ENCODE measurements at places on chromosomes 6 and 20.

- H3K4me1 ChIP-seq = peaks cover 9% of the 10 kb centered on the region
- peaks cover 18% of the 10 kb centered on the region for H3K27me3 ChIP-seq
- H3K27ac ChIP-seq = no peak overlapping the region
- DNase-seq = no peak
- no peak overlapping the region for H3K4me3 ChIP-seq
- no peaks in the 10 kb centered on the region for H3K36me3 ChIP-seq
Measured at GRCh38 chr6:109304284-109305015, 77.8 kb downstream of the CD164 start.

DNA sequence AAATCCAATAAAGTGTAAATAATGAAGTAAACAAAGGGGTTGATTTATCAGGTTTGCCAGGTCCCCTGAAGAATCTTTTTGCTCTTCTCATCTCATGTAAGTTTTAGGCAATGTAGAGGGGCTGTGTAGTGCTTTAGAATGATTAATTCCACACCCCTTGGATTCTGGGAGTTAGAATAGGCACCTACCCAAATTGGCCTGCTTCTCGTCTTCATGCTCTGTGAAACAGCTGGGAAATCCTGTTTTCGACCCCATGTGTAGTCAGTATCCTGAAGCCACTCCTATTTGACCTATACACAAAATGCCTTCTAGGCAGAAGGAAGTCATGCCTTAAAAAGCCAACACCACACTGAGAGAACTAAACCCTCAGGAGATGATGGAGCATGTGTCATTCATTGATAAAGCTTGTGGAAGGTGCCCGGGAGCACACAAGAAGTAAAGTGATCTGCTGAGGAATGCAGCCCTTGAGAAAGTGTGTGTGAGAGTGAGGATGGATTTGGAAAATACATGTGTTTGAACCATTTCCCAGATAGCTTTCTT is 170.9 kb downstream of the KLHL32 start:
- DNase-seq = no peak
- peaks cover 8% of the 10 kb centered on the region for H3K4me1 ChIP-seq
- H3K4me3 ChIP-seq = no peak overlapping the region
- no peaks in the 10 kb centered on the region for H3K36me3 ChIP-seq
- no peak overlapping the region for H3K27ac ChIP-seq

GRCh38 chr6:119110601-119111548 is 32.4 kb upstream of the FAM184A start:
- H3K4me1 ChIP-seq = peaks cover 12% of the 10 kb centered on the region
- H3K4me3 ChIP-seq = no peak overlapping the region
- no peaks in the 10 kb centered on the region for H3K36me3 ChIP-seq
- no peaks in the 10 kb centered on the region for H3K27me3 ChIP-seq

DNA sequence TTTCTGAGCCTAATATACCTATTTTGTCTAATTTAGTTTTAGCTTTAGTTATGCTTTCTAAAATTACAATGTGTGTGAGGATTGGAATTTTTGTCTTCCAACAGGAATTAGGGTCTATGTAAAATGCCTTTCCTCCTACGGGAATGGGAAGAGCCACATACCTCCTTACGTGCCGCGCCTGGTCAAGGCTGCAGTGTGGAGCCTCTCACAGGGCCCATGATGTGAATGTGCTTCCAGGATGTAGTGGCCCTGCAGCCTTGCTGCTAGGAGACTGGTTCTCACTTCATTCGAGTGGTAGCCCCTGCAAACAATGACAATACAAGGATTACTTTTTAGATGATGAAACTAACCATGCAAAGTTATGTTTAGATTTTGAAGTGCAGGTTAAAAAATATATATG is 110.2 kb downstream of the SOBP start:
- no peaks in the 10 kb centered on the region for H3K36me3 ChIP-seq
- no peak for DNase-seq
- H3K27ac ChIP-seq = no peak overlapping the region
- no peaks in the 10 kb centered on the region for H3K4me1 ChIP-seq
- H3K27me3 ChIP-seq = peaks cover 16% of the 10 kb centered on the region

GRCh38 chr6:122717350-122717749 is 62.2 kb upstream of the FABP7 start:
- H3K27ac ChIP-seq = no peak overlapping the region
- H3K27me3 ChIP-seq = no peaks in the 10 kb centered on the region
- no peaks in the 10 kb centered on the region for H3K36me3 ChIP-seq
- no peaks in the 10 kb centered on the region for H3K4me1 ChIP-seq

DNA sequence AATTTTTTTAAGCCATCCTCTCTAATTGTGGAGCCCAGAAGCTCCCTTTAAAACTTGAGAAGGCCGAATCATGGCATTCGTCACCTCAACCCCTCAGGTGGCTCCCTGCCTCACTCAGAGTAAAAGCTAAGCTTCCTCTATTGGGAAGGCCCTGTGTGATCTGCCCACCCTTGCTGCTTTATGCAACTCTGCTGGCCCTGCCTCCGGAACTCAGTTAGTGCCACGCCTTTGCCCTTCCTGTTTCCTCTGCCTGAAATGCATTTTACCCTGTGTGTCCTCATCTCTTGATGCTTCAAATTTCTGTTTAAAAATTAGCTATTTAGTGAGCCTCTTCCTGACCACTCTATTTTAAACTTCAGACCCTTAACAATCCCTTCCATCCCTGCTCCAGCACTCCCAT is 5.7 kb downstream of the PACRG start:
- H3K36me3 ChIP-seq = peaks cover 5% of the 10 kb centered on the region
- no peaks in the 10 kb centered on the region for H3K27me3 ChIP-seq
- no peak overlapping the region for H3K4me3 ChIP-seq
- peak overlapping the region; percentile 8 for H3K27ac ChIP-seq
- H3K4me1 ChIP-seq = peaks cover 8% of the 10 kb centered on the region

DNA sequence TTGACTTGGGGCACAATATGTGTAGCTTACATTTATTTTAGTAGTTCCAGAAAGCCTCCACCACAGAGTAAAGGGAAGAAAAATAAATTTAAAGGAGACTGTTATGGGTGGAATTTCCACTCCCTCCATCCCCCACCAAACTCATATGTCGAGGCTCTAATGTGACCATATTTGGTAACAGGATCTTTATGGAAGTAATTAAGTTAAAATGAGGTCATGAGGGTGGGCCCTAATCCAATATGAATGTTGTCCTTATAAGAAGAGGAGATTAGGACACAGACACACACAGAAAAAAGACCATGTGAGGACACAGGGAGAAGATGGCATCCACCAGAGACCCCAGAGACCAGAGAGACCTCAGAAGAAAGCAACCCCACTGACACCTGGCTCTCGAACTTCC is 189.7 kb downstream of the EDN1 start:
- no peaks in the 10 kb centered on the region for H3K36me3 ChIP-seq
- DNase-seq = no peak
- H3K27me3 ChIP-seq = no peaks in the 10 kb centered on the region
- no peak overlapping the region for H3K27ac ChIP-seq
- H3K4me3 ChIP-seq = no peak overlapping the region

GRCh38 chr6:44837255-44837654 is 449.7 kb downstream of the CDC5L start:
- H3K27me3 ChIP-seq = no peaks in the 10 kb centered on the region
- DNase-seq = no peak
- peaks cover 4% of the 10 kb centered on the region for H3K4me1 ChIP-seq
- H3K36me3 ChIP-seq = peaks cover 3% of the 10 kb centered on the region
- H3K4me3 ChIP-seq = no peak overlapping the region

GRCh38 chr6:123604067-123604466 is 32.7 kb downstream of the TRDN start:
- H3K4me1 ChIP-seq = no peaks in the 10 kb centered on the region
- no peaks in the 10 kb centered on the region for H3K27me3 ChIP-seq
- H3K4me3 ChIP-seq = no peak overlapping the region
- no peaks in the 10 kb centered on the region for H3K36me3 ChIP-seq

DNA sequence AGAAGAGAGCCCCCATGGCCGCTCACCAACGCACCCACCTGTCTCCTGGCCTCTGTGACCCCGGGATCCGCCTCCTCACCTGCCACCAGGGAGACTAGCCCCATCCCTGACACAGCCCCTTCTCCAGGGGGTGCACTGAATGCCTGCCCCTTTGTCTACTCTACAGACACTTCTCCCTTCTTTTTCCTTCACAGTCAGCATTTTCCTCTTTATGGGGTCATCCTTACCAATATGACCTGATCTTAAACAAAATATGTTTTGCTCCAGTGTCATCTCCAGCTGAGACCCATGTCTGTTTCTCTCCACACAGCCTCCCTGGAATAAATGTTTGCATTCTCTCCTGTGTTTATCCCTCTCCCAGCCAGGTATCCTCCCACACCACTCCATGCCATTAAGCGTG is 14.6 kb upstream of the CCR6 start:
- no peak overlapping the region for H3K4me3 ChIP-seq
- peaks cover 3% of the 10 kb centered on the region for H3K4me1 ChIP-seq
- no peak overlapping the region for H3K27ac ChIP-seq
- no peaks in the 10 kb centered on the region for H3K36me3 ChIP-seq
- no peak for DNase-seq
- H3K27me3 ChIP-seq = peaks cover 24% of the 10 kb centered on the region

DNA sequence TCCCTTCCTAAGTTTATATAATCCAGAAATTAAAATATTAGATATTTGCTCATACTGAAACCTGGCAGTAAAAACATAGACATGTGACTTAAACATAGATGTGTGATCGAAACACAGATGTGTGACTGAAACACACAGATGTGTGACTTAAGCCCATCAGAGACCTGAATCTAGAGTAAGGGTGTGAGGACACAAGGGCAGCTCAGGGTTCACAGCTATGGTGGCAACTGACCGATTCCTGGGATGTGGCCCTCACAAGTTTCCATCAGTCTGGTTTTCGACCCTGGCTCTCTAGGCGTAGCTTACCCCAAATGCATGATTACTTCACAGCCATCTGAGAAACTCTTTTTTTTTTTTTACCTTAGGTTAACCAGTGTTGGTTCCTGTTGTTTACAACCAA is 137.0 kb downstream of the NRN1 start:
- peaks cover 16% of the 10 kb centered on the region for H3K36me3 ChIP-seq
- H3K27me3 ChIP-seq = peaks cover 4% of the 10 kb centered on the region
- H3K4me1 ChIP-seq = peaks cover 61% of the 10 kb centered on the region
- no peak overlapping the region for H3K4me3 ChIP-seq
- H3K27ac ChIP-seq = peak overlapping the region; percentile 76

DNA sequence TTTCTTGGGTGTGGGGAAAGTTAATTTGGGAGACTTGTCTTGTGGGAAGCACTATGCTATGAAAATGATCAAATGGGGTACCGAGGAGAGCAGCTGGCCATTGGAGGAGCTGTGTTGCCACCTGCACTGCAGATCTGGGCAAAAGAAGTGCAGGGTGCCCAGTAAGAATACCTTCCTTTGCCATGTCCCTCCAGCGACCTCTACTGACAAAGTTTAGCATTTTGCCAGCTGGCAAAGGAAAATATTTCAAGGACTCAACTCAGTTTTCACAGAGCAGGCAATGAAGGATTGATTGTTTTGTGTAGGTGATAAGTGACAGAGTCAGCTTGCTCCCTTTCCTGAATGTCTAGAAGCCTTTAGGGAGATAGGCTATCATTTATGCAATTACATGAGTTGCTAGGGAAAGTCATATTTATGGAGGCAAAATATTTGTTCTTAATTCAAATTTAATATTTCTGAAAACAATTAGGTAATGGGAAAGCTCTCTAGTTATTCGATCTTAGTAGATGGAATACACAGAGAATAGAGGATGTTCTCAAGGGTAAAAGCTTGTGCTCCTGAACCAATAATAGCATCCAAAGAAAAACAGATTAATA is 118.4 kb downstream of the FARS2 start:
- peak; percentile 54 for DNase-seq
- no peaks in the 10 kb centered on the region for H3K4me1 ChIP-seq
- no peaks in the 10 kb centered on the region for H3K36me3 ChIP-seq
- no peak overlapping the region for H3K27ac ChIP-seq
- no peak overlapping the region for H3K4me3 ChIP-seq
- H3K27me3 ChIP-seq = no peaks in the 10 kb centered on the region

GRCh38 chr6:13505345-13505734 is 17.9 kb upstream of the GFOD1 start:
- H3K27ac ChIP-seq = no peak overlapping the region
- H3K36me3 ChIP-seq = no peaks in the 10 kb centered on the region
- no peaks in the 10 kb centered on the region for H3K4me1 ChIP-seq
- no peak overlapping the region for H3K4me3 ChIP-seq
- no peak for DNase-seq
- peaks cover 3% of the 10 kb centered on the region for H3K27me3 ChIP-seq

- no peak overlapping the region for H3K27ac ChIP-seq
- H3K27me3 ChIP-seq = peaks cover 46% of the 10 kb centered on the region
- no peak overlapping the region for H3K4me3 ChIP-seq
- peaks cover 29% of the 10 kb centered on the region for H3K4me1 ChIP-seq
Measured at GRCh38 chr20:63568986-63569949, 4.8 kb downstream of the HELZ2 start.
